ENCODE measurements at places on chromosomes 3 and 15. TPM values are rescaled to one million over a fixed set of nuclear protein-coding genes. Genes with fewer than 3 reads are reported as not detected.
A peak's percentile ranks its signal among the peaks of the same experiment; 100 is the strongest.

- peak overlapping the region; percentile 1 for H3K27ac ChIP-seq
- DNase-seq: no peak
- no peaks in the 10 kb centered on the region for H3K27me3 ChIP-seq
- no peaks in the 10 kb centered on the region for H3K4me1 ChIP-seq
These were observed 564.7 kb downstream of the FOXP1 start for GRCh38 chr3:71018799-71019198.

GRCh38 chr3:74614107-74614967 lies at the start of gene CNTN3:
CNTN3 (minus strand) TSS chr3:74614659; CDS start chr3:74521112, 93,547 bp downstream.
- no peaks in the 10 kb centered on the region for H3K4me1 ChIP-seq
- H3K4me3 ChIP-seq: peak within 1 kb of the TSS; percentile 37
- no peaks in the 10 kb centered on the region for H3K36me3 ChIP-seq
- no peak within 1 kb of the TSS for H3K27ac ChIP-seq
- DNase-seq: no peak

Gene LDHAL6B
- total RNA-seq: not detected

Gene FRMD4B
- 31.1 TPM for total RNA-seq

- H3K27ac ChIP-seq: no peak overlapping the region
- no peaks in the 10 kb centered on the region for H3K36me3 ChIP-seq
- H3K27me3 ChIP-seq: no peaks in the 10 kb centered on the region
- H3K4me3 ChIP-seq: no peak overlapping the region
These were observed 8.3 kb upstream of the NR2E3 start for GRCh38 chr15:71801935-71802655.

Data from breast epithelium (tissue), 4 donors.